COR-L47 (cell line): ENCODE measurements at places on chromosomes 12 and 14.

DNA sequence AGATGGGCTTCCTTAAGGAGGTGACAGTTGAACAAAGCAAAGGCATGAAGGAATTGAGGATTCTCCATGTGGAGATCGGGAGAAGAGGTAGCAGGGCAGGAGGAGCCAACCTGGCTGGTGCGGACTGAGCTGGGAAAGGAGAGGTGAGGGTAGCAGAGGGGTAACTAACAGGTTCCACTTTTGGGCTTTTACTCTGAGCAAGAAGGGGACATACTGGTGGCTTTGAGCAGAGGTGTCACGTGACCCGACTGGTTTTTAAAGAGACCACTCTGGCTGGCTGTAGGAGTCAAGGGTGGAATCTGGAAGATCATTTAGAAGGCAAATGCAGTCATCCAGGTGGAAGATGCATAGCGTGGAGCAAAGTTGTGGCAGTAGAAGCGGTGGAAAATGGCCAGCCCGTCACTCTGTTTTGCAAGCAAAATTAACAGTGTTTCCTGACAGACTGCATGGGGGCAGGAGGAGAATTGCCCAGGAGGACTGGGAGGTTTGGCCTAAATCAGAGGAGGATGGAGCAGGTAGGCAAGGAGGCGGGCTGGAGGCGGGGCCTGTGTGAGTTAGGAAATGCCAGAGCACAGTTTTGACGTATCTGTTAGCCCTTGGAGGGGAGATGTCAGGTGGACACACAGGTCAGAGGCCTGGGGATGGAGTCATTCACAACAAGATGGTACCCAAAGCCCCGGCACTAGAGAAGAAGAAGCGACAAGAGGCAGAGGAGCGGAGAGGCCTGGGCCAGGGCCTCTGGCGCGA, 156.3 kb upstream of the FKBP4 start:
- no peak for DNase-seq

- DNase-seq, result no peak
Observed at GRCh38 chr12:53031616-53032015, 18.2 kb upstream of the TNS2 start.

DNA sequence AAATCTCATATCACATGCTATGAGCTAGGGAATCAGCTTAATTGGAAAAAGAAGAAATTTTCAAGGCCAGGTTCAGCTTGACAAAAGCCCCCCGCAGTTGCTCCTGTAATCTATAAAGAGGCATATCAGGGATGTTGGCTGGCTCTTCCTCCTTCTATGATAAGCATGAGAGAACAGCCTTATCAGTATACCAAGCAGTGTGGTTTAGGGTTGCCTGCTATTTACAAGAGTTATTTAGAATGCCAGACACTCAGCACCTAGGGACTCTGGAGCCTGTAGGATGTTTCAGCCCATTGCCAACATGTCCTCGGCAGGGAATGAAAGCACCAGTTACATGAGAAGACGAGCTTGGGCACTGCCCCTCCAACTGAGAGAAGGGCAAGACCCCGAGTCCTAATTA, 89.5 kb upstream of the TMPO start:
- DNase-seq, result no peak

DNA sequence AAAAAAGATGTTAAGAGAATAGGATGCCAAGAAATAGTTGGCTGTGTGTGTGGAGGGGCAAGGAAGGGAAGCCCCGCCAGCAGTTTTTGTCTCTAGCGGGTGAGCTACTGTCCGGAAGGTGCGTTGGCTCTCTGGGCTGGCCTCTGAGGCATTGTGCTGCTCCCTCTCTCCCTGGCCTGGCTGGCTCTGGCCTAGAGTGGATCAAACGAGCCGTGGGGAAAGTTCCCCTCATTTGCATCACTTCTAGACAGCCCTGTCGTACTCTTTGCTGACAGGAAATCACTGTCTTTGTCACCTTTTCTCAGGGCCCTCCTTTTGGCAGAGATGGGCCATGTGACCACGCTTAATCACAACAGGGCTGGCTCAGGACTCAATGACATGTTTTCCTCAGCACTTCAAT, 236.1 kb upstream of the NPAS3 start:
- no peak for DNase-seq

- DNase-seq, result no peak
Observed at GRCh38 chr12:105466231-105466900, 135.9 kb downstream of the C12orf75 start.

GRCh38 chr12:117046011-117046369, 53.2 kb downstream of the TESC start:
- DNase-seq, result no peak

DNA sequence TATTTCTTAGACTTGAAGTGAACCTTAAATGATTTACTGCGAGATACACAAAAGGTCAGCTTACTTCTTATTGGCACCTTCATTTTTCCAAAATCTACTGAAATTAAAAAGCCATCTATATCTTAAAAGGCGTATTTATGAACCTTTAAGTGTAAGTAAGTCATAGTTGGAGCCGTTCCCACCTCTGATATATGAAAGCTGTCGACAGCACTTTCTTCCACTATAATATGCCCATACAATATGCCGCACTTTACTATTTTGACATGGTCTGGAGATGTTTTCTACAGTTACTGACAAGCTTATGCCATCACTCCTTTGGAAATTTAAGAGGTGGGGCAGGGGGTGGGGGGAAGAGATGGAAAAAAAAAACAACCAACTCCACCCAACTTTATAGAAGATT, 155.3 kb downstream of the PHETA1 start:
- no peak for DNase-seq

- no peak for DNase-seq
Observed at GRCh38 chr14:21612324-21612723, 22.4 kb downstream of the OR10G2 start.

- no peak for DNase-seq
Observed at GRCh38 chr12:54016478-54016964, 7.7 kb downstream of the HOXC8 start.

DNA sequence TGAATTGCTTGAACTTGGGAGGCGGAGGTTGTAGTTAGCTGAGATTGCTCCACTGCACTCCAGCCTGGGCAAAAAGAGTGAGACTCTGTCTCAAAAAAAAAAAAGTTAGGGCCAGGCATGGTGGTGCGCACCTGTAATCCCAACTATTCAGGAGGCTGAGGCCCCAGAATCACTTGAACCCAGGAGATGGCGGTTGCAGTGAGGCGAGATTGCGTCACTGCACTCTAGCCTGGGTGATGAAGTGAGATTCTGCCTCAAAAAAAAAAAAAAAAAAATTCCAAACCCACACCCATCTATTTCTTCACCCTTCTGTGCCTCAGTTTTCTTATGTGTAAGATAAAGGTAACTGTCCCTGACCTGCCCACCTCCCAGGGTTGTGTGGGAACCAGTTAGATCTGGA, 11.0 kb upstream of the MLXIP start:
- no peak for DNase-seq

GRCh38 chr12:121986489-121987245, 35.0 kb upstream of the BCL7A start:
- DNase-seq, result no peak

DNA sequence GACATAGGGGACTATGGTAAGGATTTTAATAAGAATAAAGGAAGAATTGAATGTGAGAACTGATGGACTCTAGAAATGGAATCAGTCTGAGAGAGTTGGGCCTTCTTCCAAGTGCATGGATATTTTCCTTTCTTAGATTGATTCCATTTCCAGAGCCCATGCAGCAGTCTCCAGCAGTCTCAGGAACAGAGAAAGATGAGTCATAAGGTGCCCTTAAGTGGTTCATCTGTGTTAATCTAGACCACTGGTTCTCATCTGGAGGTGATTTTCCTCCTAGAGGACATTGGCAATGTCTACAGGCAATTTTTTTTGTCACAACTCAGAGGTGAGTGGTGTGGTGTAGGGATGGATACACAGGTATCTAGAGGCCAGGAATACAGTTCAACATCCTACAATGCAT, 25.9 kb downstream of the TRIM9 start:
- no peak for DNase-seq

DNA sequence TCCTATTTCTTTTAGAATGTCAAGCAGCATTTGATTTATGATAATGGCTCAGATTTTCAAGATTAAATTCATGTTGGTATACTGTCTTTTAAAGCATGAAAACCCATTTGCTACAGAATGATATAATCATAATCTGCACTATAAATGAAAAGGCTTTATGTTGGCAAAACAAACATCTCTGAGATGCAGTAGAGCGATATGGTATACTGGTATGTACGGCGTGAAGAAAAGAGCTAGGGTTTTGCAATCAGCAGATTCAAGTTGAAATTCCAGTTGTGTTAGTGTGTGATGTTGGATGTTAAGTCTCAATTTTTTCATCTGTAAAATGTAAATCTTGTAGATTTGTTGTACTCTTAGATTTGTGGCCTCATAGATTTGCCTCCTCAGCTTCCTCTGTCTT, 53.2 kb upstream of the DYRK2 start:
- no peak for DNase-seq

DNA sequence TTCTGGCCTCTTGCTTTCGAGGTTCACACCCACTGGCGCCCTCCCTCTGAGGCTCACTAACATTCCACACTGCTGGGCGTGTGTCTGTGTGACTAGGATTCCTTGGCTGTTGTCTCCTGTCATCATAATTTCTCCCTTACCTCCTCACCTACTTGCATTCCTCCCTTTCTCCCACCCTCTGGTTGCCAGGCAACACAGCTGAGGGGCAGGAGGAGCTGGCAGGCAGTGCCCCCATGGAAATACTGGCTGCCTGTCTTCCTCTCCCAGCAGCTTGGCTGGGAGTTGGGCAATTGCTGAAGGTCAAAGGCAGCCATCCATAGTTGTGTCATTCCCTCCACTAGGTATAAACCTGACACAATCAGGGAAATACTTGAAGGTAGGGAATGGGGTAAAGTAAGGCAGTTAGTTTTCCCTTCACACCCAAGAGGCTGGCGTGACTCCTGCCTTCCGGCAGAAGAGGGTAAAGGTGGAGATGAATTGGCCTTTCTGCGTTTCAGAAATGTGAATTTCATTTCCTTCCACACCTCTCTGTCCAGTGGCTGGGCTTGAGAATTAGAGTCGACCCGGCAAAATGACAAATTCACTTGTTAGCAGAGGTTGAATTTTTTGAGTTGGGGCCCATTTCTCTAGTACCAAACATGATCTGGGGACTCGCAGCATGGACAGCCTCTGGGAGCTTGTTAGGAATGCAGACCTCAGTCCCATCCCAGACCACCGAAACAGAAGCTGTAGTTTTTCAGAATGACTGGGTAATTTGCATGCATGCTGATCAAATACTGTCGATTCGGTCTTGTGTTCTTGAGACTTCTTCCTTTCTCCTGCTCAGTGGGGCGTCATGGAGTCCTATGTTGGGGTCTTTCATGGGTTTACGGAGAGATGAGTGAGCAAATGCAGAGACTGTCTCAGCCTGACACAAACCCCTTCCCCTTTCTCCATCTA, 24.3 kb upstream of the EMP1 start:
- DNase-seq, result no peak

DNA sequence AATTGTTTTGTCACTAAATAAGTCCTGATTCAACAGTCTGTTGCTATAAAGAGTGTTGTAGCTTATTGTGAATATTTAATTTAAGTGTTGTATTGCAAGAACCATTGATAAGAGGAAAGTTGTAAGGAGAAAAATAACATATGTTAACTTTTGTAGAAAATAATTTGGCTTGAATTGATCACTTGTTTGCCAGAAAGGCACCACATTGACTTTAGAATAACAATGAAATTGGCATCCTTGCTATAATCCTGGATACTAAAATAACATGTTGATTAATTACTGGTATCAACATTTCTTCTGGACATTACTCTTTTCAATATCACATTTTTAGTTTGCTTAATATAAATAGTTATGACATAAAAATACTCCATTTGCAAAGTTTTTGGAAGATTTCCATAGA, 159.0 kb downstream of the MGAT4C start:
- DNase-seq, result no peak

- no peak for DNase-seq
Observed at GRCh38 chr12:27966870-27967269, 5.7 kb downstream of the PTHLH start.

DNA sequence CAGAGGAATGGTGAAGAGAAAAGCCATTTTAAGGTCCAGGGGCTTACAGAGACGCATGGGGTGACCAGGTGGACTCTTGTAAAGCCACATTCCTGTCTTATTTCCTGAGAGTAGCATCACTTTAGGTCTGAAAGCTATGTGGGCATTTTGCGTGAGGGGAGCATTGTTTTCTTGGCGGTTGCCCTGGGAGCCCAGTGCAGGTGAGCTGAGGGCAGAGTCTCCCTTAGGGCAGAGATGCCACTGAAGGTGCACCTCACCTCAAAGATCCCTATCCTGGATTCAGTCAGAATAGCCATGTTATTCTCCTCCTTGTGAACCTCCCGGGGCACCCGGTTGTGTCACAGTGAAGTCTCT, 12.4 kb downstream of the GLRX5 start:
- DNase-seq, result no peak

DNA sequence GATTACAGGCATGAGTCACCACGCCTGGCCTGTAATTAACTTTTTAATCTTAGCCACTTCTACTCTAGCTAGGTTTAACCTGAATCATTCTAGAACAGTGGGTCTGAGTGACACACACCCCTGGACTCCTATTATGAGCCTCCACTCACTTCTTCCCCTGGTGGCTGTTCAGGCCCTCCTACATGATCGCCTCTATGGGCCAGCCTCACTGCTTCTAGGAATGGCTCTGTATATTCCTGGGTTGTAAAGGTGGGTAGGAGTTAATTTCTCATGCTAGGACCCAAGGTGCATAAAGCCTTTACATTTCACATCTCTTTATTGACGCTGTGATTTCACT, 8.0 kb upstream of the RNU6-8 start:
- no peak for DNase-seq

- no peak for DNase-seq
Observed at GRCh38 chr12:41924111-41924510, 220.6 kb downstream of the GXYLT1 start.

GRCh38 chr14:99029145-99029915, 242.7 kb downstream of the BCL11B start:
- DNase-seq, result no peak

- DNase-seq, result no peak
Observed at GRCh38 chr12:129704232-129704830, 199.5 kb downstream of the TMEM132D start.

- no peak for DNase-seq
Observed at GRCh38 chr12:120980800-120981368, 2.5 kb downstream of the HNF1A start.

DNA sequence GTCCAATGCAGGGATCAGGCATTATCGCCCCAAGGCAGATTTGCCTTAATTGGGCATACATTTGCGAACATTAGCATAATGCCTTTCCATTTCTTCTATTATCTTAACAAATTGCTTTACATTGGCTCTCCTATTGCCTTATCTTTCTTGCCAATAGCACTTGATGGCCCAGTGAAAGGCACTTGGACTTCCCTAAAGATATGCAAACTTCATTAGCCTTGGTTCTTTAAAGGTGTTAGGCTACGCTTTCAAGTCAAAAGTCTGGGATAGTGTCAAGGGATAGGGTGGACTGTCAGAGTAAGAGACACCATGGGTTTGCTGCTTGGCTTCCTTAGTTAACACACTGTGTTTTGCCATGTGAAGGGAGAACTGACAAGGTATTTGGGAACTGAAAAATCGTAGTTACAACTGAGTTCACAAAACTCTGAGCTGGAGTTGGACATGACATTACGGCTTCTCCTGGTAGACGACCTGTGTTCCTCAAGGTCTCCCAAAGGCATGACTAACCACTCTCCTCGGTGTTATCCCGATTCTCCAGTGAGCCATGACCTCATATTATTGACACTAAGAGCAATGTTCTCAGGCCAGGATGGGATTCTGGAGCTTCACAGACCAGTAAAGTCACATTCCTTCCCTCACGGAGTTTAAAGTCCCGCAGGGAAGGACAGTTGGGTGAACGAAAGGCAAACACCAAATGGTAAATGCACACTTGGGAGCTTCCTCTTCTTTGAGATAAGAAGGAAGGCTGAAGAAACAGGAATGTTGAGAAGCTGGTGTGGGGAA, 65.2 kb downstream of the TBC1D30 start:
- DNase-seq, result no peak

GRCh38 chr14:35407306-35407630, 2.7 kb upstream of the NFKBIA start:
- no peak for DNase-seq
